ENCODE measurements at places on chromosomes 4 and X. TPM values are rescaled to one million over a fixed set of nuclear protein-coding genes. Genes with fewer than 3 reads are reported as not detected.

GRCh38 chr4:26342328-26343037, 21.7 kb downstream of the RBPJ start:
- no peak for DNase-seq

The SLC6A8 gene
- total RNA-seq, result 125 TPM

The TMEM156 gene
- 5.8 TPM for total RNA-seq

- no peak for DNase-seq
Measured at GRCh38 chr4:101419336-101420135, 72.2 kb upstream of the PPP3CA start.

DNA sequence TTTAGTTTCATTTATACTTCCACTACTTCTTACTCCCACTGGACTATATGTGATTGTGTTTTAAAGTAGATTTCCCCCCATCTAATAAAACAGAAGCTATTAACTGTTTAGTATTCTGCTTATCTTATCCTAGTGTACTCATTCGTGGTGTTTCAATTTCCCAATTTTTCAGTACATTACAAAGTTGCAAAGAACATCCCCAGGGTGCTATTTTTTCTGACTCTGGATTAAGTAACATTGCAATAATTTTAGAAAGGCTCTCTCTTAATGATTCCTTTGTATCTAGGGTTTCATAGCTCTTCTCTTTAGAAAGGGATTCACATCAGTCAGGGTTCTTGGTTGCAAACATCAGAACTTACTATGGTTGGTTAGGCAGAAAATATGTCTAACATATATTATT, 317.9 kb upstream of the DIPK2B start:
- DNase-seq, result no peak
